CD4-positive, alpha-beta T cell treated with Interferon gamma for 1 hour (primary cell): ENCODE measurements at places on chromosomes 7 and 10.
A peak's percentile ranks its signal among the peaks of the same experiment; 100 is the strongest.

DNA sequence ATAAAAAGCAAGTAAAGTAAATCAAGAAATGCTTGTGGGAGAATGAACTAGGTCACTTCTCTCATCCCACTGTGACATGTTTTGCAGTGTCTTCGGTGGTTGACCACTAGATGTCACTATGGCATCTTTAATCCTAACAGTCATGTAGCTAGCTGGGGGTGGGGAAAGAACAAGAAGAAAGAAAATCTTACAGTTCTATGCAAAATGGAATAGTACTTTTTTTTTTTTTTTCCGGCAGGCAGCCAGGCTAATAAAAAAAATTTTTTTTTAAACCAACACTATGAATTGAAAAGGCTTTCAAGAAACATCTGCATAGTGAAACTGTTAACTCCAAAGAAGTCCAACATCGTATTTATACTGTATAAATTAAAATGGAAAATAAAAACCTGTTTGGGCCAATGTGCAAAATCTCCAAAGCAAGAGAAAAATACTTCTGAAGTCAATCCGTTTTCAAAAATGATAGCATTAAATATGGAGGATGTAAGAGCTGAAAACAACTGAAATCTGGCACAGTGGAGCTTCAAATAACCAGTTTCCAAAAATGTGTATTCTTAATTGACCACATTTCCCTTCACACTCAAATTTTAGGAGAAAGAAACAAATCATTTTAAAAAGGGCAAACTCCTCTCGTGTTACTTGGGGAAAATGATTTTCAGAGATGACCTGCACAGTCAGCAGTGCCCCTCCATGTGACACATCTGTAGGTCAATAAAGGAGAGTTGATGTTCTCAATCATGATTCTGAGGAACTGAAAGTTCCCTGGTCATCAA is 38.5 kb downstream of the CDK1 start:
- peak; percentile 3 for DNase-seq

DNA sequence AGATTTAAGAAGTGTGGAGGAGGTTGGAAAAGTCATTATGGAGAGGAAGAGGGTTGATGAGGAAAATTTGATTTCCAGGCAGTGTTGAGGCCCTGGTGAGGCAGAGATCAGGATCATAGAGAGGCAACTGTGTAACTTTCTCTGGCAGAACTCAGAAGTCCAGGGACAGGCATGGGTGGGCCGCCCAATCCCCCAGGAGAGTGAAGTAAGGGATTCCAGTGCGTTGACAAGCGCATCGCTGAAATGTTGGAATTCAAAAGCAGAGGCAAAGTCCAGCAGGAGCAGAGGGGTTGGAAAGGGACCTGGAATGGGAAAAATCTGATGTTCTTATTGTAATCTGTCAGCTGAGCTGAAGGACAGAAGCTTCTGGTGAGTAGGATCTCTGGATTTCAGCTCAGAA is 207.3 kb downstream of the FAM107B start:
- DNase-seq = no peak

GRCh38 chr10:4129866-4130477 is 345.0 kb upstream of the KLF6 start:
- no peak for DNase-seq

DNA sequence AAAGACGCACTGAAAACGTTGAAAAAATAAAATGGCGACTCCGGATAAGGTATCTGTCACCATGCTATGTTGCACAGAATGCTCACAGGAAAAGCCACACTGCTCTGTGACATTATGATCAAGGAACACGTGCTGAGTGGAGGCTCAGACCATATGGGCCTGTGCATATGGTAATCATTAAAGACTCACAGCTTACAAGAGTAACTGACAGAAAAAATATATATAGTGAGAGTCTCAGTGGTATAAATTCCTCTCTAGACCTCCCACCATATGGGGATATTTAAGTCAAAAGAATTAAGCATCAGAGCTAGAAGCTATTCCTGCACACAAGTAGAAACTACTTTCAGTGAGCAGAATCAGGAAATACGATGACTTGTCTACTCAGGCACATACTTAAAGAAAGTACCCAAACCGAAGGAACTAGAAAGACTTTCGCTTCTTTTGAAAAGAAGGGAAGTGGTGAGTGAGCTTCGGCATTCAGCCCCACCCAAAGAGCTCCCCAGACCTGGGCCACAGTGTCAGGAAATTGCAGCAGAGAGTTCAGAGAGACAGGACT is 65.1 kb upstream of the MPP7 start:
- DNase-seq = peak; percentile 70

DNA sequence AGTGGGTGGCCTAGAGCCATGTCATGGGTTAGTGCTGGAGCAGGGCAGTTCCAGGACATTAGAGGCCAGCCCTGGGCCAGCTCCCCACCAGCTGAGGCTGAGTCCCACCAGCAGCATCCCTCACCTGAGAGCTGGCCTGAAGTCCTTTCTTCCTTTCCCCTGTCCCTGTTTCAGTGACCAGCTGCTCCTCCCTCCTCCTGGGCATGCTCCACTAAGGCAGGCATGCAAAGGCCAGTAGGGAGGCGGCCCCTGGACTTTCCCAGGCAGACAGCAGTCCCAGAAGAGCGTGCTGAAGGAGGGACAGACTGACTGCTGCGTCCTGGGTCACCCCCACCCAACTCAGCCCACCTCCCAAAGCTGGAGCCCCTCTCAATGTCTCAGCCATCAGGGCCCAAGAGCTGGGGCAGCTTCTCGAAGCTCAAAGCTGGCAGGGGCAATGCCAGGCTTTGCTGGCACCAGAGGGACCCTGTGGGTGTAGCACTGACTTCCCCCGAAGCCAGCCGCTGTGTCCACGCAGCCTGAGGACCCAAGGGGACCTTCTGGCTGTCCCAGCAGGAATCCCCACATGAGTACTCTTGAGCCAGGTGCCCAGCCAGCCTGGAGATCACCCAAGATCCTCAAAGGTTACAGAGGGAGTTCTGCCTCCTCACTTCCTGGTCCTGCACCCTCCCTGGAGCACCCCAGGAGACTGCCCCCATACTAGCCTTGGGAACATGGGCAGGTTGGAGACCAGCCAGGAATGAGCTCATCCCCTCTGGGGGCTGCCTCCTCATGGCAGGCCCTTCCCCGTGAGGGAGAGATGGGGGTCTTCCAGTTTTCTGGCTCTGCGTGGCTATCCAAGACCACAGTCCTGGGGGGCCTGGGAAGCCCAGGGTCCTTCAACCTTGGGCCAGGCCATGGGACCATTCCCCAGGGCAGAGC is 35.2 kb upstream of the RET start:
- no peak for DNase-seq
